ENCODE measurements at places on chromosomes 1 and 21. TPM values are rescaled to one million over a fixed set of nuclear protein-coding genes. Genes with fewer than 3 reads are reported as not detected.

GRCh38 chr1:85450832-85451231, 14.1 kb downstream of the DDAH1 start:
- H3K4me1 ChIP-seq = no peaks in the 10 kb centered on the region
- H3K36me3 ChIP-seq = no peaks in the 10 kb centered on the region
- peaks cover 8% of the 10 kb centered on the region for H3K27me3 ChIP-seq
- no peak overlapping the region for H3K4me3 ChIP-seq
- no peak overlapping the region for H3K27ac ChIP-seq
- DNase-seq = no peak

DNA sequence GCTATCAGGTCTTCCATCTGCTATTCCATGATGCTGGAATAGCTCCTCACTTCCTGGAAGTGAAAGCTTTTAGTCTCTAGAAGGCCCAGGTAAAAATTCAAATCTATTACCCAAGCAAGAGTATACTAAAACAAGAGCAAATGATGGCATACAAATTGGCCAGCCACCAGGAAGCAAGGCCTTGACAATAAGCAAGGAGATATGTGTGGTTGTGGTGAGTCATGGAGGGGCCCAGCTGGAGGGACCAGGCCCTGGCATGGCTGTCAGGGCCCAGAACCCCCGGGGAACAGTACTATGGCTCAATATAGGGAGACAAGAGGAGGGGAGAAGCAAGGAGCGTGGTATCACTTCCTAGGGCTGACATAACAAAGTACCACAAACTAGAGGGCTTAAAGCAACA, 358.7 kb downstream of the RRAGC start:
- no peaks in the 10 kb centered on the region for H3K36me3 ChIP-seq
- H3K4me3 ChIP-seq = no peak overlapping the region
- H3K27ac ChIP-seq = no peak overlapping the region

- peaks cover 5% of the 10 kb centered on the region for H3K4me1 ChIP-seq
- H3K4me3 ChIP-seq = no peak overlapping the region
- no peaks in the 10 kb centered on the region for H3K27me3 ChIP-seq
- peaks cover 4% of the 10 kb centered on the region for H3K36me3 ChIP-seq
Observed at GRCh38 chr1:246526915-246527314, 19.8 kb upstream of the SMYD3 start.

DNA sequence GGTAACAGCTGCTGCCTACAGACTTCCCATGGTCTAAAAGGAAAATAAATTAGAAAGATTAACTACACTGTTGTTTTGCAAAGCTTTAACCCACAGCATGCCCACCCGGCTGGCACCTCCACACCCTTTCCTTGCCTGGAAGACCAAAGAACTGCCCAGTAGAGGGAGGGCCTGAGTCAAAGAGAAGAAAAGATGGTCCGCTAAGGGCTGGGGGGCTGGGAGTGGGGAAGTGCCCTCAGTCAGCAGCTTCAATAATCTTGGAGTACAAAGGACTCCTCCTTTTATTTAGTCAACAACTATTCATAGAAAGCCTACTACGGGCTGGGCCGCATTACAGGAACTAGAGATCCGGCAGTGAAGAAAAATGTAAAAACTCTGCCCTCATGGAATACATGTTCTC, 40.6 kb downstream of the ERI3 start:
- H3K27me3 ChIP-seq = no peaks in the 10 kb centered on the region
- H3K27ac ChIP-seq = no peak overlapping the region
- peaks cover 21% of the 10 kb centered on the region for H3K36me3 ChIP-seq
- no peak overlapping the region for H3K4me3 ChIP-seq

DNA sequence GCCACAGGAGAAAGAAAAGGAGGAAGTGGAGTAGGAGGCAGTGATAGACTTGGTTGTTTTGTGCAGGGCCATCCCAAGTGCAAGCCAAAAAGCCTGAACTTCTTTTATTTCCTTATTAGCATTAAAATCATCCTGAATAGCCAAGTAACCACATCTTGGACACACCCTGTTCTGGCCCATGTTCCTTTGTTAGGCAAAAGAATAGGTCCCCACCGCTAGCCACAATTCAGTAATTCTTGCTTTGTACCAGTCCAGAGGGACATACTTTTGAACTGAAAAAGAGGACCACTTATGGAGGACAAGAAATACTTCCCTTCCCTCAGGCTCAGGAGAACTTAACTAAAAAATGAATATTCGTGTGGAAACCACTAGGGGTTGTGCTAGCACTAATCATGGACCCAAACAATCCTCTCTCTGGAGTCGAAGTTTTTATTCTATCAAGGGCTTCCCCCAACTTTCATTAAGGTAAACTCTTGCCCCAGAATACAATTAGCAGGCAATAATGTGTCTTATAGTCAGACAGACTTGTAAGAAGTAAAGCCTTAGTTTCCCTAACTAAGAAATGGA, 19.4 kb downstream of the TNFSF4 start:
- DNase-seq = no peak
- H3K4me3 ChIP-seq = no peak overlapping the region
- no peaks in the 10 kb centered on the region for H3K36me3 ChIP-seq
- no peak overlapping the region for H3K27ac ChIP-seq

GRCh38 chr1:187692799-187693198, 864.0 kb downstream of the PLA2G4A start:
- no peaks in the 10 kb centered on the region for H3K36me3 ChIP-seq
- DNase-seq = no peak
- H3K27me3 ChIP-seq = no peaks in the 10 kb centered on the region

DNA sequence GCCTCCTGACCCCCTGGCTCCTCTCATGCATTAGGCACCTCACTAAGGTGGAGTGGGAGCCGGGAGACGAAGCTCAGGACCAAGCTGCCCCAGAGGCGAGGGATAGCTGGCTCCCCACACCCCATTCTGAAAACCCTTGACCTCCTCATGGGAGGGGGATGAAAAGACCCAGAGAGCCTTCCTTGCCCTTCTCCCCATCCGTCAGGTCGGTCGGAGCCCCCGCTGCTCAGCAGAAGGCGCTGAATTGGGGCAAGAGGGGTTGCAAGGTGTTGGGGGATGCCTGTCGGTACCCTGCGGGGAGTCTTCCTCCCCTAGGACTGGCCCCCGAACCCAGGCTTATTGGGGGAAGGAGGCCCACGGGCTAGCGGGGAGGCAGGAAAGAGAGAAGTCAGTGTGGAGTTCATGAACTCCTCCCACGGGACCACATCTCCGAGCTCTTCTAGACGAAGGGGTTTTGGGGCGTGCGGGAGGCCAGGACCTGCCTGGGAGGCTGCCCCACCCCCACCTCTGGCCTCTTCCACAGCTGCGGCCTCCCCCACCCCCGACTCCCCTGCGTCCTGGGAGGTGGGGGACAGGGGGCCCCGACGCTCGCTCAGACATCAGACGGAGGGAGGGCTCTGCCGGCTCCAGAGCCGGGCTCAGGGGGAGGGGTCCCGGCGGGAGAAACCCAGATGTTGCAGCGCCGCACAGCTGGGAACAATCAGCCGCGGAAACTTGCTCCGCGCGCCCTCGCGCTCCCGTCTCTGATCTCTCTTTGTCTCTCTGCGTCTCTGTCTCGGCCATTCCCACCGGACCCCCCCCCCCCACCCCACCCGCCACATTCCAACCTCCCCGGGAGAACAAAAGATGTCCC, 719 bp downstream of the MFAP2 start:
- H3K4me1 ChIP-seq = peaks cover 9% of the 10 kb centered on the region
- no peak for DNase-seq

- H3K27ac ChIP-seq = no peak overlapping the region
- H3K36me3 ChIP-seq = no peaks in the 10 kb centered on the region
- DNase-seq = peak; percentile 75
- H3K4me1 ChIP-seq = peaks cover 2% of the 10 kb centered on the region
- no peak overlapping the region for H3K4me3 ChIP-seq
Observed at GRCh38 chr1:225962440-225962975, 21.5 kb upstream of the LEFTY2 start.

GRCh38 chr1:93344886-93345632, 648 bp upstream of the DR1 start:
- peaks cover 15% of the 10 kb centered on the region for H3K4me1 ChIP-seq
- no peak for DNase-seq
- H3K36me3 ChIP-seq = peaks cover 23% of the 10 kb centered on the region

DNA sequence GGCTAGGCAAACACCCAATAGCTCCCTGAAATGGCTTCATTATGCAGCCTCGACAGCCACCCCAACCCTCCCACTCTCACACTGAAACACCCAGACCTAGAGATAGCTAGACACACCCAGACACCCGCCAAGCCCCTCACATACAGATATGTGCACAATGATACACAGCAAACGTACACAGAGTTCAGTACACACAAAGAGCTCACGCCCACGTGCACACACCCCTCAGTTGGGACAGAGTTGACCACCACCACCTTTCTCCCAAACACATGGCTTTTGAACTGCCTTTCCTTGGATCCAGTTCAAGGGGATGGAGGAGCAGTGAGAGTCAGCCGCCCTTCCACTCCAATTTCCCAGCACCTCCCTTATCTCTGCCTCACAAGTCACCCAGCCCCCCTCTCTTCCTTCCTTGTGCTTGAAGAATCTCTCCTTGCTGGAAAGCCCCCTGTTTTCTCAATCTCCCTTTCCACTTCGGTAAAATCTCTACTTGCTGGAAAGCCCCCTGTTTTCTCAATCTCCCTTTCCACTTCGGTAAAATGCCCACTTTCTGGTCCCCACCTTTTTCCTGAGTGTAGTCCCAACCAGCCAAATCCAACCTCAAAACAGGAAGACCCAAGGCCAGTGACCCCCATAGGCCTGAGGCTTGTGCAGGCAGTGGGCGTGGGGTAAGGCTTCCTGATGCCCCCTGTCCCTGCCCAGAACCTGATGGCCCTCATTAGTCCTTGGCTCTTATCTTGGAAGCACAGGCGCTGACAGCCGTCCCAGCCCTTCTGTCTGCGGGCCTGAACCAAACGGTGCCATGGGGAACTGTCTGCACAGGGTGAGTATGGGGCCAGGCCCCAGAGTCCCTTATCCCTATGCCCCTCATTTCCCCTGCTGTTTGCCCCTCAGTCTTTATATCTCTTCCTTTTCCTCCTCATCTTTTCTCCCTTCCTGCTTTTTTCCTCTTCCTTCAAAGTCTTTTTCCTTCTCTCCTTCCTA, at the start of gene ACKR1:
Gene ACKR1, plus strand, starts transcription at position 715 of the 981 bp plus-strand sequence. Its CDS starts 85 bp downstream, at position 800.
- H3K36me3 ChIP-seq = no peaks in the 10 kb centered on the region
- no peak within 1 kb of the TSS for H3K4me3 ChIP-seq
- H3K27me3 ChIP-seq = peaks cover 54% of the 10 kb centered on the region
- no peak within 1 kb of the TSS for H3K27ac ChIP-seq

DNA sequence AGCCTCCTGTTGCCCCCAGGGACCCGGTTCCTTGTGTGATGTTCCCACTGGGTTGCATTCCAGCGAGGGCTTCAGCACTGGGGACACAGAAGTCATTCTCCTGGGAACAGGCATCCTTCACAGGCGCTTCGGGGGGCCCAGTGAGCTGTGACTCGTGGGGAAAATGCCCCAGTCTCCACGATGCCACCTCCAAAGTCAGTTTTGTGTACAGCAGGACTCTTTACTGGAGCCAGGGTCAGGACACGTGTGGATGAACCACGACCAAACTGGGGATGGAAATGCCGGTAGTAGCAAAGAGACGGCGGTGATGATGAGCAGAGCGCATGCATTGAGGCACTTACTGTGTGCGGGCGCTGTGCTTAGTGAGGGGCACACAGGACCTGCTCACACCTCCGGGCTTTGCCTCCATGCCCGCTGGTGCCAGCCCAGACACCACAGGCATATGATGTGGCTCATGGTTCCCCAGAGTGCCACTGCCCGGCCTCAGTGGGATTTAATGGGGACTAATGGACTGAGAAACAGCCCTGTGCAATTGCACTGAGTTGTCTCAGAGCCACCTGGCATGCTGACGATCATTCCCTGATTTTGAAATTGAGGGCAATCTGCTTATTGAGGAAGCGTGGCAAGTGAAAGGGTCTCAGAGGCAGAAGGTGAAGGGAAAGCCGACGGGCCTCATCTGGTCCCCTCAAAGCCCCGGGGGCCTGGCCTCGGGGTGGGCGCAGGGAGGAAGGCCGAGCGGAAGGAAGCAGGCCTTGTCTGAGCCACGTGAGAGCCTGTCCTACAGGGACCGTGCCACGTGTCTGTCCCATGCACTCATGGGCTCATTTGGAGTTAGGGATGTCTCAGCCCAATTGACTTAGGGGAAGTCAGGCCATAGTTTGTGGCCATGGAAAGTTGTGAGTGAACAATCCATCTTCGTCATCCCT, 91.4 kb downstream of the PDE9A start:
- H3K27ac ChIP-seq = no peak overlapping the region
- H3K4me3 ChIP-seq = no peak overlapping the region
- no peaks in the 10 kb centered on the region for H3K36me3 ChIP-seq
- peaks cover 16% of the 10 kb centered on the region for H3K4me1 ChIP-seq

DNA sequence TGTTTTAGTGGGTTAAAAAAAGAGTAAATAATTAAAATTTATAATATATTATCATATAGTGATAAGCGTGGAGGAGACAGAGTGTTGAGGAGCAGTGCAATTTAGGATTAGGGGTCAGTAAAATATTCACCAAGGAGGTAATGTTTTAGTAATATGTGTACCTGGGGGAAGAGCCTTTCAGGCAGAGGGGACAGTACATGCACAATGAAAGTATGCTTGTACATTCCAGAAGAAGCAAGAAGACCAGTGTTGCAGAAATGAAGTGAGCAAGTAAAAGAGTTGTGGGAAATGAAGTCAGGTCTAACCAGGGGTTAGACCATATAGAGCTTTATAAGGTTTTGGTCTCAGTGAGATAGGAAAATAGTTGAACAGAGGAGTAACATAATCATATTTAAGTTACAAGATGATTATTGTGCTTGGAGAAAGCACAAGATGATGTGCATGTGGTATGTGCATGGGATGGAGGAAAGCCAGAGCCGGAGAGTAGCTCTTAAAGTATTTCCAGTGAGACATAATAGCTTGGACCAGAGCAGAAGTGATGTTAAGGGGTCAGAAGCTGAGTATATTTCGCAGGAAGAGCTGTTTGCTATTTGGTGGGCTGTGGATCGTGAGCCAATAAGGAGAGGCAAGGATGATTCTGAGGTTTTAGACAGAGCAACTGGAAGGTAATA, 44.8 kb downstream of the SNX7 start:
- no peaks in the 10 kb centered on the region for H3K27me3 ChIP-seq
- H3K4me3 ChIP-seq = no peak overlapping the region
- DNase-seq = no peak
- H3K27ac ChIP-seq = no peak overlapping the region
- no peaks in the 10 kb centered on the region for H3K36me3 ChIP-seq

- H3K27me3 ChIP-seq = peaks cover 20% of the 10 kb centered on the region
- peaks cover 15% of the 10 kb centered on the region for H3K4me1 ChIP-seq
- H3K36me3 ChIP-seq = no peaks in the 10 kb centered on the region
- no peak overlapping the region for H3K27ac ChIP-seq
Observed at GRCh38 chr1:1041873-1042272, 22.0 kb downstream of the AGRN start.

- DNase-seq = peak; percentile 46
- H3K36me3 ChIP-seq = no peaks in the 10 kb centered on the region
- no peaks in the 10 kb centered on the region for H3K27me3 ChIP-seq
- H3K27ac ChIP-seq = peak overlapping the region; percentile 43
Observed at GRCh38 chr21:45074818-45075595, 627 bp downstream of the ADARB1 start.

GRCh38 chr1:246932366-246932700, 585 bp upstream of the AHCTF1 start:
- H3K27me3 ChIP-seq = no peaks in the 10 kb centered on the region
- H3K36me3 ChIP-seq = peaks cover 24% of the 10 kb centered on the region
- peaks cover 28% of the 10 kb centered on the region for H3K4me1 ChIP-seq
- H3K27ac ChIP-seq = peak overlapping the region; percentile 96

GRCh38 chr1:114719424-114719787, 2.8 kb upstream of the NRAS start:
- no peak overlapping the region for H3K4me3 ChIP-seq
- H3K27ac ChIP-seq = peak overlapping the region; percentile 40
- H3K27me3 ChIP-seq = no peaks in the 10 kb centered on the region
- peaks cover 57% of the 10 kb centered on the region for H3K36me3 ChIP-seq
- peaks cover 30% of the 10 kb centered on the region for H3K4me1 ChIP-seq

Gene LCE1F
- not detected for total RNA-seq

Gene ETV3
- total RNA-seq = 30.9 TPM

Gene PRAMEF2
- not detected for total RNA-seq

Gene PRAMEF5
- total RNA-seq = not detected

All from activated CD4-positive, alpha-beta memory T cell treated with anti-CD3 and anti-CD28 coated beads for 36 hours (primary cell).